Activated CD4-positive, alpha-beta T cell treated with anti-CD3 and anti-CD28 coated beads for 48 hours (primary cell): ENCODE measurements at places on chromosomes 12 and 14.

DNA sequence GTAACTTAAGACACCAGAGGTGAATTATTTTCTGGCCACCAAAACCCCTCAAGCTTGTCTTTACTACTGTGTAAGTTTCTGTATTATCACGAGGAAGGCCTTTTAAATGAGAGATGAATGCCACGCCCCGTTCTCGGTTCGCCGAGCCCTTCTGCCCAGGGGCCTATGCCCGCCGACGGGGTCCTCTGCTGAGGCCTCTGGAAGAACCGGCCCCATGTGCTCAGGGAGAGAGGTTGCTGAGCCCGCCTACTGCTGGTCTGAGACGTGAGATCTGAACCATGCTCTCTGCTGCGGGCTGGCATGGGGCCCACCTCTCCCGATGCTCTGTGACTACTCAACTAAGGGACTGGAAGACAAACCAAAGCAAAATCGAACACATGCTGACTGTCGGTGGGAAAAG lies 21.0 kb downstream of the AMN start:
- DNase-seq = no peak

DNA sequence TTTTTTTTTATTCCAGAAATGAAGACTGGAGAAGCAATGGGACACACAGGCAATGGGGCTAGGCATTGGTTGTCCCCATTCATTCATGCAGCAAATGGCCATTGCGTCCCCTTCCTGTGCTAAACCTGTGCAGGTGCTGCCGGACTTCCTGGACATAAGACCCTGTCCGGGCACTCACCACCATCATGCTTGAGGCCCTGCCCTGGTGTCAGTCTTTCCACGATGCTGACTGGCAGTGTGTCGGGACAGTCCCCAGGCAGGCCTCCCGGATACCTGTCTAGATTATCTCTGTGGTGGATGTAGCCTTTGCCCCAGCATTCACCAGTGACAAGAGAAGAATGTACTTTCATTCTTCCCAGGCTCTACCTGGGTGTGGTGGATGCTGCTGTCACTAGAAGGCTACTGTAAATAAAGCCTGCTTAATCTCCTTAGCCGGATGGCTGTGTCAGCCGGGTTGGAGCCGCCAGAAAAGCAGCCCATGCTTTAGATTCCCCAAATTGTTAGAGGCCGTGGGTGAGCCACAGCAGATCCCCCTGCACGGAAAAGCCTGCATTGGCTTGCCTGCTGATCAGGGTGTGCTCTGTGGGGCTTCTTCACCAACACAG lies 94.5 kb upstream of the PARP11 start:
- DNase-seq = no peak

DNA sequence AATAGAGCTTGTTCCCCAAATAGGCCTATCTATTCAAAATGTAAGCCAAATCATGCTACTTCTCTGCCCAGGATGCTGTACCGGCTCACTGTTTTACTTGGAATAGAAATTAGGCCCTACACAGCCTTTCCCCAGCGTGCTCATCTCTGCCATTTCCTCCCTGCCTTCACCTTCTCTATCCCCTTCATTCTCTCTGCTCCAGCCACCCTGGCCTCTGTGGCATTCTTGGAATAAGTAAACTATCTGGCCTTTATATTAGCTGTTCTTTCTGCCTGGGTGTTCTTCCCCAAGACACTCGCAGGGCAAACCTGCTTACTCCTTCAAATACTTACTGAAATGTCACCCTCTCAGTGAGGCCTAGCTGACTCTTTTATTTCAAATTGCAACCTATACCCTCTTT lies 30.9 kb upstream of the DYRK2 start:
- DNase-seq = no peak

- peak; percentile 87 for DNase-seq
Measured at GRCh38 chr12:6554168-6555017, 1.4 kb downstream of the IFFO1 start.

GRCh38 chr12:15558915-15559528 lies 230.2 kb downstream of the EPS8 start:
- DNase-seq = no peak

DNA sequence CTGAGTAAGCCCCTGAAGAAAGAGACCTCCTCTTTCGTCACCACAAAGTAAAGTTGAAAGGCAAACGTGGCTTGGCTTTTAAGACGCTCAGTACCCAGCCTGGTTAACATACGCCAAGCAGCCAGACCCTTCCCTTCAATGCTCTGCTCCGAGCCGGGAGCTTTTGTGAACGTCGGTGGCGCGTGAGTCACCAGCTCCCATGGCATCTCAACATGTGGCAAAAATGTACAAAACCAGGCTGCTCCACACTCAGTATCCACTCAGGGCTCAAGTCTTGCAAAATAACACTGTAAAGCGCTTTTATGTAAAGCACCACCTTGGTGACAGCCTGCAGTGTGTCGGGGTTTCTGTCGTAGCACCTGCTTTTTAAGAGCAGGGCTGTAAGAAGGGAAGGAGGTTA lies 89.0 kb downstream of the SETD3 start:
- no peak for DNase-seq

- DNase-seq = no peak
Measured at GRCh38 chr12:45433441-45433868, 217.6 kb downstream of the ANO6 start.
